NCI-H187 treated with DMSO at 0.1 percent for 48 hours (cell line): ENCODE measurements at places on chromosomes 3 and 15.

GRCh38 chr3:55480911-55481743 lies 6.0 kb downstream of the WNT5A start:
- DNase-seq = no peak

GRCh38 chr3:32432711-32433530 lies 41.3 kb downstream of the CMTM7 start:
- no peak for DNase-seq

GRCh38 chr15:92049290-92049989 lies 195.9 kb downstream of the SLCO3A1 start:
- no peak for DNase-seq

DNA sequence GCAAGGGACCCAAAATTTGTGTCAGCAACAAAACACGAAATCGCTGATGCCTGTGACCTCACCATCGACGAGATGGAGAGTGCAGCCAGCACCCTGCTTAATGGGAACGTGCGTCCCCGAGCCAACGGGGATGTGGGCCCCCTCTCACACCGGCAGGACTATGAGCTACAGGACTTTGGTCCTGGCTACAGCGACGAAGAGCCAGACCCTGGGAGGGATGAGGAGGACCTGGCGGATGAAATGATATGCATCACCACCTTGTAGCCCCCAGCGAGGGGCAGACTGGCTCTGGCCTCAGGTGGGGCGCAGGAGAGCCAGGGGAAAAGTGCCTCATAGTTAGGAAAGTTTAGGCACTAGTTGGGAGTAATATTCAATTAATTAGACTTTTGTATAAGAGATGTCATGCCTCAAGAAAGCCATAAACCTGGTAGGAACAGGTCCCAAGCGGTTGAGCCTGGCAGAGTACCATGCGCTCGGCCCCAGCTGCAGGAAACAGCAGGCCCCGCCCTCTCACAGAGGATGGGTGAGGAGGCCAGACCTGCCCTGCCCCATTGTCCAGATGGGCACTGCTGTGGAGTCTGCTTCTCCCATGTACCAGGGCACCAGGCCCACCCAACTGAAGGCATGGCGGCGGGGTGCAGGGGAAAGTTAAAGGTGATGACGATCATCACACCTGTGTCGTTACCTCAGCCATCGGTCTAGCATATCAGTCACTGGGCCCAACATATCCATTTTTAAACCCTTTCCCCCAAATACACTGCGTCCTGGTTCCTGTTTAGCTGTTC lies 34.9 kb downstream of the CHDH start:
- no peak for DNase-seq

DNA sequence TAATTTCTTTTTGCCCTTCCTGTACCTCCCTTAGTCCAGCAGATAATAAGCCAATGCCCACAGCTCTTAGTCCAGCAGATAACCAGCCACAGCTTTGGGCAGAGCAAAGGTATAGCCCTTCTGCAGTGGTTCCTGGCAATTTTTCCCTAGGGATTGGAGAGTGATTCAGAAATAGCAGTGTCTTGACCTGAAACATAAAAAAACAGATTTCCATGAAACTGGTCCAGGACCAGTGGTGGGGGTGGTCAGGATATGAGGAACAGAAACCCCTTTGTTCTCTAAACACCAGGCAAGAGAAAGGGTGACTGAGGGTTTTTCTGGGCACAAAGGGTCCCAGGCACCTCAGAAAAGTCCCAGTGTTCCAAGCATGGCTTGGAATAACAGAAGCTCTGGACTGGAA lies 103.4 kb downstream of the ARRDC4 start:
- no peak for DNase-seq
